ENCODE measurements at places on chromosomes 12 and 14.

DNA sequence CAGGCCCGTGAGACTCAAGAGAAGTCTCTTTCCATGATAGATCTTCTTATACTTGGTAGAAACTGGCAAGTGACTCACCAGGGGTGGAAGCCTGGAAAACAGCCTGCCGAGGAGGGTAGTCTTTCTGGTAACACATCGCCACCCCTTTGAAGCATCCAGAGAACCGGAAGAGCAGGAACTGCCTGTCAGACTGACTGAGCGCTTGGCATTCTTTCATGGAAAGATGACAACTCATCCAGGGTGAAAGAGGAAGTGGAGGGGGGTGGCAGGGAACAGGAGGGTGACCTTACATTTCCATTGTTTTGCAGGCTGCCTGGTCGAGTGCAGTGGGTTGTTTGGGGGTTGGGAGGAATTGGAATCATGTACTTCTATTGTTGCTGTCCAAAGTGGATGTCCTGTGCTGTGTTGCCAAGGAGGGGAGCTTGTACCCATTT lies 34.5 kb downstream of the PRKCH start:
- DNase-seq, result no peak

DNA sequence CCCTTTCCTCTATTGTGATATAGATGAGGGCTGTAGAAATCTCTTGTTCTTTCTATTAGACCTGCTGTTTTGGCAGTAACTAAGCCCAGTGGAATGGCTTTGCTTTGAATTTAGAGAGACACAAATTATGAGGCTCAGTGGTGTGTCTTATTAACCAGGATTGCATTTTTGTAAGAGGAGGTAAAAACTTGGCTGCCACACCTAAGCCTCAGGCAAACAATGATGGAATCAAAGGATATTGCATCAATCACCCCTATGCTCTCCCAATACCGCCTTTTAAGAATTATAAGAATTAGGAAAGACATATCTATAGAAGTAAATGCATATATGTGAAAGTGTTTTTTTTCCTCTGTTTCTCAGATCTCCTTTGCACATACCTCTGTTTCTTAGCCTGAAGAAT lies 63.3 kb downstream of the ACSS3 start:
- no peak for DNase-seq

- DNase-seq, result no peak
Observed at GRCh38 chr12:104702565-104703139, 245.9 kb downstream of the CHST11 start.

DNA sequence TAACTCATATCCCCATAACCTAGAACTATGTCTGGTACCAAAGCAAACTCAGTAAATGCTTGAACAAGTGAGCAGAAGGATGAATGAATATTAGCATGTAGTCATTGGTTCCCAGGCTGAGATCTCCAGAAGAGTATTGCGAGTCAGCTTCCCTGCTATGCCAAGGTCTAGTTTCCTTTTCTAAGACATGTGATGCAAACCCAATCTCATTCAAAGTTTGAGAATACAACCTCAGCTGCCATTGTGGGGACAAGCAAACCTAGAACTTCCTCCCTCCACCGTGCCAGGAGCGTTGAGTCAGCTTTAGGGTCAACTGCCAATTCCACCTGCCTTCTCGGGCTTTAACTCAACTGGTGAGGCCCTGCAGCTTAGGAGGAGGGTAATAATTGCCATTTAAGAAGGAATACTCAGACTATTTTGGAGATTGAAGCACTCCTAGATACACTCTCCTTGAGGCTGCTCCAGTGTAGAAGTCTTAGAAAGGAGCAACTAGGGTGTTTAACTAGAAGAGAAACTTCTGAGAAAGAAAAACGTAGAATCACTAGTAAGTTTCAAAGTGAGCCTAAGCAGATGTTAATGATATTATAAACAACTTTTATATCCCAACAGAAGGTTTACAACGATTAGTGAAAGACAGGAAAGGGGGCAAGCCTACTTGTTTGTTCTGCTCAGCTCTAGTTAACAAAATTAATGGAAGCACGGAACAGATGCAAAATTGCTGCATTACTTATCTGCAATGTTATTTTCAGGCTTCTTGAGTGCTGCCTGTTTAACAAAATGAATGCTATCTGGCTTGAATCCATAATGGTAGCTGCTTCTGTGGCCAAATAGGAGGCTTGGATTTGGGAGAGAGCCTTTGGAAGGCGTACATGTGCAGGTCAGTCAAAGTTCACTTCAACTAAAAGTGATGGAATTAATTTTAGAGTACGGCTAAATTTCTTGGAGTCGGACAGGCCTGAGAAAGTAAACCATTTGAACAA lies 96.9 kb downstream of the HELB start:
- DNase-seq, result no peak

DNA sequence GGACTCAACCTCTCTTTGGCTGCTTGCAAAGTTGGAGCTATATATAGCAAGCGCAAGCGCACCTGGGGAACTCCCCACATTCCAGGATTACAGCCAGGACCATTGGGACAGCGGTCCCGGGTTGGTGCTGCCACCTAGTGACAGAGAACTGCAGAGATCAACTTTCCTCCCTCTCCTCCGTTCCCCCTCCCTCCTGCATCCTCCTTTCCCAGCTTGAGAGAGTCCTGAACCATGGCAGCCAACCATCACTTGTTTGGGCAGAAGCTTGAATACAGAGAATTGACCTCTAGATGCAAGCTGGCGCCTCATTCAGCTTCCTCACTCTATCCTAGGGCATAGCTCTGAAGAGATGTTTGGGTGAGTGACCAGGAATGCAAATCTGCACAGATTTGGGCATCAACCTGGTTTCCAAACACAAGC lies 17.4 kb upstream of the FLVCR2 start:
- peak; percentile 37 for DNase-seq

GRCh38 chr12:121883315-121883660 lies 5.3 kb upstream of the PSMD9 start:
- no peak for DNase-seq

DNA sequence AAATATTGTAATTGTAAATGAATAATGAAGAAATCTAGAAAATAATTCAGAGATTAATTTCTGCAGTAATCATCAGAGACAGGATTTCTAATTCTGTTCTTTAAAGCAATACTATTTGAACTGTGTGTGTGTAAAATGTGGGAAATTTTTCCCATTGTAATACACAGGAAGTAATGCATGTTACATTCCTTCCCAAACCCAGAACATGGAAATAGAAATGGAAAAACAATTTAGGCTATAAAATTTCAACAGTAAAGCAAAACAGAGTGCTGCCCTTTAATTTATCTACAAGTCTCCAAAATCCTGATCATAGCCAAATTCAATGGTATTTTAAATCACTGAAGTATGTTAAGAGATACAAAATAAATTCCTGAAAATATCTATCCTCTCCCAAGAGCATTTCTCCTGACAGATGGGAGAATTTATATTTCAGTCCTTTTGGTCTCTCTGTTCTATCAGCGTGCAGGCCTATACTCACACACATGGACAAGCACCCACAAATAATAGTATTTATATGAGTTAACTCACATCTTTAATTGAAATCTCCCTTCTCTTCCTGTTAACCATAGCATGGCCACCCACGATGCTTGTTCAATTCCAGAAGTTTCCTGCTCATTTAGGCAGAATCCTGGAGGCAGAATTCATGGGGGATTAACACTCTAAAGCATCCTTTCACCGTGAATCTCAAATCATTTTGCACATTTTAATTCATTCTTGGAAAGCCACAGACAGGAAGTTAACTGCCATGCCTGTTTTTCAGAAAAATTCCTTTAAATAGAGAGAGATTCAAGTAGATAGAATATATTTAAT lies 1465.4 kb upstream of the FLRT2 start:
- no peak for DNase-seq

- DNase-seq, result no peak
Observed at GRCh38 chr12:51636581-51636980, 45.5 kb downstream of the SCN8A start.

DNA sequence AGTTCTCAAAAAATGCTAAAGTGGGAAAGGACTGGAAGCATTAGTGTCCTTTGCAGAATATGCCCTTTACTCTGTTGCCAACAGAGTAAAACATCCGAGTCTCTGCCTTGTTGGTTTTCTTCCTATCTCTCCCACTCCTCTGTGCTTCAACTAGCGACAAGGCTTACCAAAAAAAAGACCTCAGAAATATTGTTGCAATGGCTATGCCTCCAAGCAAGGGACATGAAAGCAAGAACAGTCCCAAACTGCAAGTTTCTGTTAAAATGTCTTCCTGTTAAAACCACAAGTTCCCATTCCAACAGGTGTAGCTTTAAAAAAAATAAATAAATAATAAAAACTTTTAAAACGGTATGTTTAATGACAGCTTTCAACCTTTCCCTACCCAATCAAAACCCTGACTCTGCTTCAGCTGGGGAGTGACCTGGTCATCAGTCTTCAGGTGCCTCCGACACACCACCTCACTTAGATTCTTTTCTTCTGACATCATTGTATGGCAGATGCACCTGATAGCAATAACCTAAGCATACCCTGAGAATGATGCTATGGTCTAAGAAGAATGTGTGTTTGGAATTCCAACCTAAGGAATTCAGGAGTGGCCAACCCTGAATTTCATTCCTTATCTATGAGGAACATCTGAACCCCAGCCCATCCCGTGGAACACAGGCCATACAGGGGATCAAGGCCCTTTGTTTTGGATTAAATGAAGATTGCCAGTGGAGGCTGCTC lies 81.0 kb downstream of the RPS29 start:
- DNase-seq, result no peak

DNA sequence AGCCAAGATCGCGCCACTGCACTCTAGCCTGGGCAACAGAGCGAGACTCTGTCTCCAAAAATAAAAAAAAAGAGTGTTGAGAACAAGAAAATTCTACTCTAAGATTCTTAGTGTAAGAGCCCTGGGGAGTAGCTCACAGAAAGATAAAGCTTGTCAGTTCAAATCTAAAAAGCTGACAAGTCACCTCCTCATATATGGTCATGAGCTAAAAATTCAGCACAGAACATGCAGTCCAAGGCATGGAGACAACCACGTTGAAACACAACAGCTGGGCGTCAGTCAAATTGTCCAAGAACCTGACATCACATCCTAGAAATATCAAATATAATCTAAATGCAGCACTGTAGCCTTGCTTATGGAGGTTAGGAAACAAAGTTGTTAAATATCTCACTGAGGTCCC lies 47.8 kb downstream of the CLIP1 start:
- DNase-seq, result no peak

GRCh38 chr14:89493877-89494634 lies 77.0 kb upstream of the FOXN3 start:
- DNase-seq, result no peak

DNA sequence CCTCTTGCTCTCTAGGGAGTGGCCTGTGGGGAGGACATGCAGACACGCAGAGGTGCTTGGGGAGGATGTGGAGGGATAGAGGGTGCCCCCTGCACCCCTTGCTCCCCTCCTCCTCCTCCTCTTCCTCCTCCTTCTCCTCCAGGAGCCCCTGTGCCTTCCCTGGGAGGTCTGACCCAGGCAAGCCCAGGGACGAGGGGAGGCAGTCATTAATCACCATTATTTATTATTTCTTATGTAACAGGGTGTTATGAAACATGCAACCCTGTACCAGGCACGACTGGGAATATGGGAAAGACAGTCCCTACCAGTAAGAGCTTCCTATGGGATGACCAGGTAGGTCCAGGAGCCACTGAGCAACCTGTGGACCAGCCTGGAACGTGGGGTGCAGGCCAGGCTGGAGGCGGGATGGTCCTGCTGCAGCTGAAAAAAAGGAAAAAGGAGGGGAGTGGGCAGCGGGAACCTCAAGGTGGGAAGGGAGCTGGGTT lies 22.5 kb upstream of the PGF start:
- no peak for DNase-seq
